ENCODE measurements at places on chromosomes 1 and 21. TPM values are rescaled to one million over a fixed set of nuclear protein-coding genes. Genes with fewer than 3 reads are reported as not detected.

DNA sequence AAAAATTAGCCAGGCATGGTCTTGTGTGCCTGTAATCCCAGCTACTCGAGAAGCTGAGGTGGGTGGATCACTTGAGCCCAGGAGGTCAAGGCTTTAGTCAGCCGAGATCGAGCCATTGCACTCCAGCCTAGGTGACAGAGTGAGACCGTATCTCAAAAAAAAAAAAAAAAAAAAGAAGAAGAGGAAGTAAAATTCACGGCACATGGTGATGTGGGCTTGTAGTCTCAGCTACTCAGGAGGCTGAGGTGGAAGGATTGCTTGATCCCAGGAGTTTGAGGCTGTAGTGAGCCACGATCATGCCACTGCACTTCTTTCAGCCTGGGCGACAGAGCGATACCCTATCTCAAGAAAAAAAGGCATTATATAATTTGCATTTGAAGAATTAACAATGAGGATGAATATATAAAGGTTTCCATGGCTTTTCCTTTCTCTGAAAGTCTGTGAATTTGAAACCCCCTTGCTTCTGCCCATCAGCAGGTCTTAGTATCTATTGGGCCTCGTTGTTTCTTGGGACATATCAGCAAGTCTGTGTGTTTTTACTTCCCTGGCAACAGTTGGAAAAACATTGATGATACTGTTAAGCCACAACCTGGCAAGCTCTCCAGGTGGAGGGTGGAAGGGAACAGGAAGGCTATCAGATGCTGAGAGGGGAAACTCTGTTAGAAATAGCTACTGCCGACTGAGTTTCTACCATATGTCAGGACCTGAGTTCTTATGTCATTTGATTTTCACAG lies 4.6 kb upstream of the PLA2G2D start:
- no peak for DNase-seq

DNA sequence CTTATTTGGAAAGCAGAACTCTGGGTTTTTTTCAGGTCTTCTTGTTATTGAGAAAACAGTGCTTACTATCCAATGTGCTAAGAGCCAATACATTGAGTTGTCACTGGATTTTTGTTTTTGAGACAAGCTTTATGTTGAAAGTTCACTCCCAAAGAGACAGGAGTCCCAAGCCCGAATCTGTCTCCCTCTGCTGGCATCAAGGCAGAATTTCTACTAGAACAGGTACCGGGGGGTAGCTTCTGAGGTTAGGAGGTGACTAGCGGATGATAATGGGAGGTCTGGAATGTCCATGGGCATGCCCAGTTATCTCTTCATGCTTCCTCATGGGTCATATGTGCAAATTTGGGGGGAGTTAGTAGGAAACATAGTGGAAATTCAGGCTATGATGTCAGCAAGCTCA lies 25.1 kb downstream of the ZNF124 start:
- no peak for DNase-seq

DNA sequence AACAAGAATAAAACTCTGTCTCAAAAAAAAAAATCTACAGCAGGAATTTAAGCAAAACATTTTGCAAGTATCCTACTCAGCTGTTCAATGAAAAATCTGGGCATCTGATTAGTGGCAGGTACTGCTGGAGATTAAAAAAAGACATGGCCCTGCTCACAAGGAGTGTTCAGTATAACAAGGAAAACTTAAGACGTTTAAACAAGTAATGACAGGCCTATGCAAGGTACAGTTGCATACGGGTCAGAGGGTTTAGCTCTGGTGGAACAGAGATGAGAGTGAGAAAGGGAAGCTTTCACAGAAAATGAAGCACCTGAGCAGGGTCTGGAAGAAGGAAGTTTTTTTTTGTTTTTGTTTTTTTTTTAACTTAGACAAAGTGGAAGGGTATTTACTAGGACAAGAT lies 23.0 kb downstream of the SNRNP40 start:
- no peak for DNase-seq

DNA sequence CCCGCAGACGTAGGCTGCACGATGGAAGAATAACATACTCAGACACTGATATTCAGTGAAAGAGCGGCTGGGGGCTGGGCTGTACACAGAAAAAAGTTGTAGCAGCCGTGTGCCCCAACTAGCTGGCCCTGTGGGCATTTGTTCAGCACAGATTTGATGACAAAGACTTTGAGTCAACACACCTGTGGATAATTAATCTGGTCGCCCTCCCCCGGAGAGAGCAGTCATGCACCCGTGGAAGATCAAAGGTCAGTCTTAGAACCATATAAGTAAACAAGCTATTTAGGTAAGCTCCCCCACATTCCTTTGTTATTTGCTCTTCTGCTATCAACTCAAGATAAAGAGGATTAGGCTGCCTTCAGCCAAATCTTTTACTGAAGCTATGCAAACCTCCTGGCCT lies 148.4 kb upstream of the HMCN1 start:
- DNase-seq = no peak

- DNase-seq = no peak
These were observed 3.4 kb upstream of the TRIM11 start for GRCh38 chr1:228410015-228410414.

DNA sequence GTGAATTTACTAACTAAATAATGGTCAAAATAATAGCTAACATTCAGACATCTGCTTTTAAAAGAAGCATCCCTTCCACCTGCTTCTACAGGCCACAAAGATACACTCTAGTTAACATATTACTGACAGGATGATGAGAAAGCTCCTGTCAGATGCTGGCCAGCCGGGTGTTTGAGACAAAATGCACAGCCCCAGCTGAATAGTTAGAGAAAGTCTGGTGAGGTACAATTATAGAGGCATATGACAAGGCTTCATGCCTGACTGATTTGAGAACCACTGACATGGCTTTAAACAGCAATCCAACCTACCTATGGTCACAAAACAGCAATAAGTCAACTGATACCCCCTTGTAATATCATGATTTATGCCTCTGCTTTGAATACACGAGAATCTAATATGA lies 137.0 kb downstream of the DENND1B start:
- no peak for DNase-seq

DNA sequence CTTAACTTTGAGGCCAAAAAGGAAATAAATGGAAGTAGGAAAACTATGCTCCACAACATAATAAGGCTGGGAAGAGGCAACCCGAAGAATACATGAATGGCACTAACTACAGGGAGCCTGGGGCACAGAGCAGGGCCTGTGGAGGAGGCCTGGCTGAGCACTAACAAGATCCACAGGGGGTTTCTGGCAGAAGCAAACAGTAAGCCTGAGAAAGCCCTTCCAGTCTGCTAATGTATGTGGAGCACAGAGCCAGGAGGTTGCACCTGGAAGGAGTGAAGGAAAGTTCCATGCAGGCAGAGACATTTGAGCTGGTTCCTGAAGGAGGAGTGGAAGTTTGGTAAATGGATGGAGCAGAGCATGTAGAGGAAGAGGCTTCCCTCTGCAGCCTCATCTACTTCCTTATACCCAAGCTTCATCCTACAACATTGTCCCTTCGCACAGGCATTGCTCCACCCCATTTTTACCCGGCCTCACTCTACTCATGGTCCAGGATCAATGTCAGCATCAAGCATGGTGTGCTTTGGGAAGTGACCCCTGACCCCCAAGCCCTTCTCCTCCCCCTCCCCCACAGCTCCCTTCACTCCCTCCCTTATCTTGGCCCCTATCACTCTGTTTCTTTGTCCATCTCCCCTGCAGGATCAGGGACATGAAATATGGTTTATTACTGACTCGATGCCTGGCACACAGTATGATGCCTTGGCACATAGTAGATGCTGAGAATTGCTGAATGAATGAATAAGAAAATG lies 23.3 kb downstream of the SHISA4 start:
- DNase-seq = no peak

- no peak for DNase-seq
These were observed 5.6 kb downstream of the SRM start for GRCh38 chr1:11054181-11054580.

DNA sequence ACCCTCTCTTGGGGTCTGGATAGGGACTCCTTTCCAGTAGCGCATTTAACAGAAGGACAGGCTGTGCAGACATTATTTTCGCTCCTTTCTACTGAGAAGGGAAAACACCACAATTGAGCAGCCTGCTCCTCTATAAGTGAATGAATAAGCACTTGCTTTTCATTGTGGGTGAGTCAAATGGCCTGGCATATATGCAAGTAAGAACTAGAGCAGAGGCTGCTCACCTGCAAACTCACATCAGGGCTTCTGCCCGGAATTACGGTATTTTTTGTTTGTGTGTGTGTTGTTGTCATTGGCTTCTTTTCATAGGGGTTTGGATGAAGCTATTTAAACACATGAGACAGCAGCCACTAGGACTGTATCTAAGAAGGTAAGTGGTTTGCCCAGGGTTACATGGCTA lies 200.1 kb upstream of the CAMK1G start:
- no peak for DNase-seq

- no peak for DNase-seq
These were observed 72.9 kb upstream of the CD53 start for GRCh38 chr1:110800079-110800478.

DNA sequence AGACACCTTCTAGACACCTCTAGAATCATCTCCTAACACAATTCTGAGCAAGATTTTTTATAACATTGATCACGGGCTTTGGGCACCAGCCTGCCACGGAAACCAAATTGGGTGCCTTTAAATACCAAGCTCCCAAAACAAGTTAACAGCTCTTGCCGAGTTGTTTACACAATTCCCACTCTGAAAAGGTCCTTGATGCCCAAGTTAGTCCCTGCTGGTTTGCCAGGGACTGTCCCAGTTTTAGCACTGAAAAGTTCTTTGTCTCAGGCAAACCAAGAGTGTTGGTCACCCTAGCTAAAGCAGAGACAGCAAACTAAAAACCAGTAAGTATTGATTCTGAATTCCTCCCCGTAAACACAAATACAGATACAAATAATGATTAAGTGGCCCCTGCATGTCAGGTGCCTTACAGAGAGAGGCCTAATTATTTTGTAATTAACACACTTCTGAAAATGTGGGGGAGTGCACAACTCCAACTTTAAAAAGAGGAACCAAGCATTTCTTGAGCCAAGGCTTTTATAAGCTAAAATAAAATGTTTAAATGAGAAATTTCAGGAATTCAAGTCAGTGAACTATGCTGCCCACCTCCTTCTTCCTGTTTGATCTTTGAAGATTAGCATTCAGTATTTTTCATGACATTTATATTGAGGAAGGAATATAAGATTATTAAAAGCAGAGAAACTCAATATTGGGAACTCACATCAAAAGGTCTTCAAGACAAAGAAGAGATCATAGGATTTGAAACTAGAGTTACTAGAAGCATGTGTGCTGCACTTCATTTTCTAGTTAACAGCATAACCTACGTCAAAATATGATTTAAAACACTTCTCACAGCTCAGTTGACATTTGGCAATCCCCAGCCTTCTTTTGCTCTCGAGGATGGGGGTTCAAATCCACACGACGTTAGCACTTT lies 9.0 kb upstream of the UBE2U start:
- no peak for DNase-seq

GRCh38 chr21:42614396-42614795 lies 39.0 kb upstream of the PDE9A start:
- no peak for DNase-seq

- DNase-seq = no peak
These were observed 19.4 kb downstream of the F11R start for GRCh38 chr1:161001525-161001924.

- DNase-seq = no peak
These were observed 6.3 kb upstream of the RSBN1 start for GRCh38 chr1:113818578-113818977.

GRCh38 chr1:234564035-234565029 lies 45.6 kb downstream of the IRF2BP2 start:
- DNase-seq = no peak

GRCh38 chr1:43847290-43847689 lies 86.3 kb upstream of the ARTN start:
- no peak for DNase-seq

DNA sequence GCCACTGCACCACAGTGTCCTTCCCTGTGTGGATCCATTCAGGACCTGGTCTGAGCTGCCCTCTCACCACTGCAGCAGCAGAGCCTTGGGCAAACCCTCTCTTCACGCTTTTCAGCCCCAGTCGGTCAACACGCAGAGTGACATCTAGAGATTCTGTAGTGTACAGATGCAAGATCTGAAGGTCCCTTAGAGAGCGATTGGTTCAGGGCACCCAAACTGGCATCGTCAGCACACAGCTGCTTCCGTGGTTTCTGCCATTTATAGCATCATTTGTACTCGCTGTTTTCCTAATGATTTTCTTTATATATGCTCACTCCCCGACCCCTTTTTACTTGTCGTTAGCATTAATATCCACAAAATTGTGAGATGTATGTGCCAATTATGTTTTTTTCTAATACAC lies 1.5 kb upstream of the ASCL5 start:
- no peak for DNase-seq

DNA sequence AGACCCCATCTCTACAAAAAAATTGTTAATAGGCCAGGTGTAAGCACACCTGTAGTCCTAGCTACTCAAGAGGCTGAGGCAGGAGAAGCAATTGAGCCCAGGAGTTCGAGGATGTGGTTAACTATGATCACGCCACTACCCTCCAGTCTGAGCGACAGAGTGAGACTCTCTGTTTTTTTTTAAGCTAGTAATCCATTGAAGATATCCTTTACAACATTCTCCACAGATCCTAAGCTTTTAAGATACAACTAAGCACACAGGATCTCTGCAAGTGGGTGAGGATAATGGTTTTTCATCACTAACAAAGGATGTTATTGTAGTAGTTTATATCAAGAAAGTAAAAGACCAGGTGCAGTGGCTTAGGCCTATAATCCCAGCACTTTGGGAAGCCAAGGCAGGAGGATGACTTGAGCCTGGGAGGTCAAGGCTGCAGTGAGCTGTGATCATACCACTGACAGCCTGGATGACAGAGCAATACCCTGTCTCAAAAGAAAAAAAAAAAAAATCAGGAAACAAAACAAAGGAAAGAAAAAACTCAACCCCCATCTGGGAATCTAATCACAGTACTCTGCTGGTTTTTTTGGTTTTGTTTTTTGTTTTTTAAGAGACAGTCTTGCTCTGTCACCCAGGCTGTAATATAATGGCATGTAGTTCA lies 166.1 kb downstream of the RERE start:
- DNase-seq = no peak

DNA sequence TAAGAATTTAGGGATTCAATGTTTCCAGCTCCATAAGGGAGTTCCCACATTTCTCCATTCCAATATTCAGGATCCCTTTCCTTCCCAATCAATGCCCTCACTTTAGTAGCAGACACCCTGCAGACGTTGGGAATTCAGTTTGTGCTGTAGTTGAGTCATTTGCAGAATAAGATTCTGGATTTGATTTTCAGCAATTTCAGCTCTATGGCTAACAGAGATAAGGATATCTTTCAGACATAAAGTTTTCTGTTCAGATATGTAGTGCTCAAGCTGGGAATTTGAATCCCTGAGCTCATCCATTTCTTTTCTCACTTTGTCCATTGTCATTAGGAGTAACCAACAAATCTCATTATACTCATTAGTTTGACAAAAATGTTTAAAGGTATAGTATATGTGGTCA lies 13.1 kb downstream of the MPZL1 start:
- no peak for DNase-seq

RNF207 gene
- 49.5 TPM for polyA plus RNA-seq

EXTL1 gene
- polyA plus RNA-seq = 2.2 TPM

TSPEAR gene
- 0.08 TPM for polyA plus RNA-seq

S100A9 gene
- polyA plus RNA-seq = 18.2 TPM

AMY1A gene
- not detected for polyA plus RNA-seq

CCDC30 gene
- polyA plus RNA-seq = 22.0 TPM

FCAMR gene
- polyA plus RNA-seq = 0.15 TPM

TDRD5 gene
- 3.5 TPM for polyA plus RNA-seq

MXRA8 gene
- 208 TPM for polyA plus RNA-seq

ICOSLG gene
- 9.6 TPM for polyA plus RNA-seq

CHIA gene
- polyA plus RNA-seq = not detected

CREB3L4 gene
- polyA plus RNA-seq = 44.2 TPM
